ENCODE measurements at places on chromosomes 6 and 20.

DNA sequence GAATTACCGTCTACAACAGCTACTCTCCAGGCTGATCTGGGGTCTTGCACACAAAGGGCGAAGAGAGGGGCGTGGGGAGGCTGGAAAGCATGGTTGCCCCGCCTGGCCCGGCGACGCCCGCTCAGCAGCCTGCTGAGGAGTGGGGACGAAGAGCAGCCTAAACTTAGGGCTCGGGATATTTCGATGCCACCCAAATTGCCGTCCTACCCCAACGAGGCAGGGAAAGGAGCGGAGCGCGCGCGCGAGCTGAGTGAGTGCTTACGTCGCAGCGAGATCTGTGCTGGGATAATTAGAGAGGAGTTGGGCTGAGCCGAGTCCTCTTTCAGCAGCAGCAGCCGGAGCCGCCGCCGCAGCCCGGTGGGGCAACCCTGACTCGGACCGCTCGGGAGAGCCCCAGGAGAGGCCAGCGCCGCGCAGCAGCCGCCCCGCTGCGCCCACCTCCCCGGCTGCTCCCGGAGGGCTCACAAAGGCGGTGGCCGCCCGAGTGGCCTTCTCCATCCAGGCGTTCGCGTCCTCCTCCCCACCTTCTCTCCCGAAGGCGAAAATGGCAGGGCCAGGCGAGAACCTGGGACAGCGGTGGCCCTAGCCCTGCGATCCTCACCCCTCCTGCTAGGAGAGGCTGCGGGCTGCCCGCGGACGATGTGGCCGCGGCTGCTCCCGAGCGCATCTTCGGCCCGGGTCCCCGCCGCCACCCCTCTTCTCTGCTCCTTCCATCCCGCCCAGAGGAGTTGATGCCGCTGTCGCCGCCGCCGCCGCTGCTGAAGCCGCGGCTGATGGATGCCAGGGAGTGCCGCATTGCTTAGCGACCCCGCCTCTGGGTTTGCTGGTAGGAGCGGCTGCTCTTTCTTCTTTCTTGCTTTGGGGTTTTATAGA lies at the start of gene CLVS2:
Gene CLVS2 (plus strand): TSS at position 315 of the 873 bp plus-strand sequence. CDS start 1,543 bp downstream, outside the sequence.
- DNase-seq: no peak

DNA sequence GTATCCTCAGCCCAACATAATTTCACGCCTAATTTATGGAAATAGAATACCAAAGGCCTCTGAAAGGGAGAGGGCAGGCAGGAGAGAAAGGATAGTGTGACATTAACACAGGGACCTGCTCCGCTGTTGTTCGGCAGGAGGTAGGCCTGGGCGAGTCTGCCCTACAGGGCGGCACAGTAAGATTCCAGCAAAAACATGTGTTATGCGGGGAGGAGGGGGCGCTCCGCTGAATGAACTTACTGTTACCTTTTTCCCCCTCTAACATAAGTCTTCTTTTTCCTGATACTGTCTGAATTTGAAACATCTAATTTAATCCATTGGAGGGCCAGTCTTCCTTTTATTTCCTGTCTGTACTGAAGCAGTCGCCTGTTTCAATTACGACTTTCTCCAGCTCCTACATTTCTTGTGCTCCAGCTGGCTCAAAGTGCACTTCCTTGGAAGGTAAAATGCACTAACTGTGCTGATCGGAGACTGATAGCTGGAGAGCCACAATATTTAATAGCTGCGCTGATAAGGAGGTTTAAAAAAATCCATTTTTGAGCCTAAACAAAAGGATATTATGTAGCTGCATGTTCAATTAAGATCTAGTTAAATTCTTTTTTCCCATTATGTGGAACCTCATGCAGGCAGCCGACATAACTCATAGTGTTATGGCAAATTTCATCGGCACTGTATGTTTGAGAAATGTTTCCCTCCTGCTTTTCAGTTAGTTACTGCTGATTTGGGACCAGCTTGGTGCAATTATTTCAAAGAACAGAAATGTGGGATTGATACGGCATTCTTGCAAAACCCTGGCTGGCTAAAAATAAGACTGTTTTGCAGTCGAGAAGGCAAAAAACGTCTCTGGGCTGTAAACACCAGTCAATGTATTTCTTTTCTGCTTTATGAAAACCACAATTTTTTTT lies 193.0 kb downstream of the FOXC1 start:
- DNase-seq: no peak

- no peak for DNase-seq
These were observed 16.7 kb upstream of the BLCAP start for GRCh38 chr20:37544386-37544785.

GRCh38 chr6:157273756-157274470 lies 49.4 kb downstream of the TMEM242 start:
- no peak for DNase-seq

DNA sequence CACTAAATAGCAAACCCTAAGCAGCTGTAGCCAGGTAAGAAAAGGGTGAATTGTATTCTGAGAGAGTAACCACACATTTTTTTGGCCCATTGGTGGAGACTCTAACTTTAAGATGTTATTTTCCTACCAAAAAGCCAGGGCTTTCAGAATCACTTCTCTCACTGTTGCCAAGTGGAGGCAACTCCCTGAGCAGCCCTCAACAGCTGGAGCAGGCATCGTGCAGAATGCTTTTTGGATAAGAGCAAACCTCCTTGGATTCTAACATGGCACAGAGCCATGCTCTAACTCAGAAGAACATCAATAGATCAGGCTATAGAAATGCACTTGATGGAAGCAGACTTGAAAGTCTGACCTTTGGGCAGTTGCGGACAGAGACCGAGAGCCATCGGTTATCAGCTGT lies 722.2 kb upstream of the CHD6 start:
- DNase-seq: no peak

DNA sequence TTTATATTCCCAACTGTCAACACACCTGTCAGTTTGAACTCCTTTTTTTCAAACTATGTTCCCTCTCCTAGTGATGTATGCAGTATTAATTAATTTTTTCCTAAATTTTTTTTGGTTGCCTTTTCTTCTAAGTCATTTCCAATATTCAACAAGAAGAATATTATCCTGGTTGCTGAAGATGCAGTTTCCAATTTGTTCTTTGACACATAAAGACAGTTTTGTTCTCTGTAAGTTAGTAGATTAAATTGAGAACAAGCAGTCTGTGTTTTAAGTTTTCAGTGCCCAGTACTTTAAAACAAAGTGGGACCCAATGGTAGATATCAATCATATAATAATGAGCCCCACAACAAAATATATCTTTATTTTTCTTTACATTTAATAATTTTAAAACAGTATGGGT lies 47.3 kb downstream of the GJA1 start:
- DNase-seq: no peak

- DNase-seq: no peak
These were observed 68.4 kb upstream of the SMLR1 start for GRCh38 chr6:130758813-130759212.

DNA sequence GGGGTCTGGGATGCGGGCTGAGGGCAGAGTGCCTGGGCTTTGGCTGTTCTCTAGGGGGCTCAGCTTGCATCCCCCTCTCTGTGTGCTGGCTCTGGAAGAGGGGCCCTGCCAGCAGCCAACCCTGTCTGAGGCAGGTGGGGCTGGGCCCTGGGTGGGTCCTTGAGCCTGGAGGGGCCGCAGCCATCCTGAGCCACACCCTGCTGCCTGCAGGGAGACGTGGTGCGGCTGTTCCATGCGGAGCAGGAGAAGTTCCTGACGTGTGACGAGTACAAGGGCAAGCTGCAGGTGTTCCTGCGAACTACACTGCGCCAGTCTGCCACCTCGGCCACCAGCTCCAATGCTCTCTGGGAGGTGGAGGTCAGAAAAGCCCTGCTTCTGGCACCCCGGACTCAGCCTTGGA lies 41.2 kb downstream of the ITPR3 start:
- no peak for DNase-seq

DNA sequence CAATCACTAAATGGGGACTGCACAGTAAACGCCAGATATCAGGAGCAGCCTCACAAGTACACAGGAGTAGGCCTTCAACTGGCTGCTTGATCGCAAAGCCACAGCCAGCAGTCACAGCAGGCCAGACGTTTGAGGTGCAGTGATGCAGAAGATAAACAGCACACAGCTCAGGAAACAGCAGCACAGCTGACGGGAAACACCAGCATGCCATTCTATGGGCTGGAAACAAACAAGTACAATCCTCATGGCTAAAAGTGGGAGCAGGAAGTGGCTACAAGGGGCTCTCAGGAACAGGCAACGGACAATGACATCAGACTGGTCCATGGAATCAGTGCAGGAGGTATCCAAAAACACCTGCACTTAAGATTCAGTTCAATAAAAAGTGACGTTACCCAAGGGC lies 111.0 kb downstream of the DTNBP1 start:
- DNase-seq: no peak

GRCh38 chr6:137811121-137811915 lies 55.7 kb upstream of the TNFAIP3 start:
- no peak for DNase-seq

DNA sequence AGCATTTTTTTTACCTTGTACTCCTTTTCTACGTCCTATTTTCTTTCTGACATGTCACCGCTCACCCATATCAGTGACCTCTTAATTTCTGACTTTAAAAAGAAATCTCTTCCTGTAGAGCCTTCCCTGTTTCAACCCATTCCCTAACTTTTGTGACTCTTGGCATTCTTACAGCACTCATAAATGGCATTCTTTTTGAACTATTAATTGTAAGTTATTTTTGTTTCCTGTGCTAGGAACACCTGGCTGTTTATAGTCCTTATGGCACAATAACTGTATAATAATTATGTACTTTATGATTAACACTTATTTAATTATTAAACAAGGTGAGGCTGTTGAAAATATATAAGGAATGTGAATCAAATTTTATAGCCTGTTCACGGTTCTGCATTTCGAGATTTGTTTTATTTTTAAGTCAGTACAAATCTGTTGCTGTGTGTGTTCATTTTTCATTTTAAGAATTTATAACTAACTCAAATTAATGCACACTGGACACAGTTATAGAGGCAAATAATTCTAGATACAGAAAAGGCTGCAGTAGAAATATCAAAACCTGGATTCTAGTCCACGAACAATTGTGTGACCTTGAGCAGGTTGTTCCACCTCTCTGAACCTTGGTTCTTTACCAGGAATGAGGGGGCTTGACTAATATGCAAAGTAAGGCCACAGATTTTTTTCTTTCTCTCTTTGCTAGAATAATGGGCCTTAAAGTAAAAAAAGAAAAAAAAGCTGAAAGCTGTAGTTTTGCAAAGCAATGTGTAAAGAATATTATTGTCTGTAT lies 1.5 kb downstream of the KIZ start:
- DNase-seq: no peak

GRCh38 chr6:154624038-154624599 lies 109.1 kb upstream of the SCAF8 start:
- DNase-seq: no peak

DNA sequence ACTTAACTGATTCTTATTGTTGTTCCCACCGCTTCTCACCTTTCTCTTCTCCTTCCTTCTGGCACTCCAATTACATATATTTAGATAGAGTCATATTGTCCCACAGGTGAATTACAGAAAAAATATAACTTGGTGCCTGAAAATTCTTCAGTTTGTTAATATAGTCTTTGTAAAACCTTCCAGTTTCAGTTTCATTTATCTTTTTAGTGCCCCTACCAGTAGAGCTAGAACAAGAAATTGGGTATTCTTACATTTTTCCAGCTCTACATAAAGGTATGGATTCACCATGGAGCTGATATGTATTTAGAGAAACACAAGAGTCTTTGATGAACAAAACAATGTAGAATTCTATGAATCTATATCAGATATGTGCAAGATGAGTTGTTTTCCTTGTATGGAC lies 10.7 kb downstream of the MANEA start:
- no peak for DNase-seq

GRCh38 chr6:21295506-21296240 lies 297.9 kb upstream of the SOX4 start:
- DNase-seq: no peak

GRCh38 chr6:110389689-110390382 lies 25.5 kb downstream of the DDO start:
- DNase-seq: no peak

DNA sequence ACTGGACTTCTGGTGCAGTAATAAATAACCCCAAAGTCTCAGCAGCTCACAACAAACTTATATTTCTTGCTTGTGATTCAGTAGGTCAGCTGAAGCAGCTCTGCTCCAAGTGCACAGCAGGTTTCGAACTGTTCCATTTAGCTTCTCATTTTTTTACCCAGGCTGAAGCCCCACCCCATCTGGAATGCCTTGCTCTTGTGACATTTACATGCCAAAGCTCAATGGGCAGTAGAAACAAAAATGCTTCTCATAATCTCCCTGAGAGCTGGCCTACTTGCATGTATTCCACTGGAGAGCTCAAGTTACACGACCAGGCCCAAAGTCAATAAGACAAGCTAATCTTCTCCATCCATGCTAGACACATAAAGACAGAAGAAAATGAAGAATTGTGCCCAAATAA lies 165.2 kb downstream of the HAO1 start:
- DNase-seq: no peak
